ENCODE measurements at places on chromosomes 6 and 20.

DNA sequence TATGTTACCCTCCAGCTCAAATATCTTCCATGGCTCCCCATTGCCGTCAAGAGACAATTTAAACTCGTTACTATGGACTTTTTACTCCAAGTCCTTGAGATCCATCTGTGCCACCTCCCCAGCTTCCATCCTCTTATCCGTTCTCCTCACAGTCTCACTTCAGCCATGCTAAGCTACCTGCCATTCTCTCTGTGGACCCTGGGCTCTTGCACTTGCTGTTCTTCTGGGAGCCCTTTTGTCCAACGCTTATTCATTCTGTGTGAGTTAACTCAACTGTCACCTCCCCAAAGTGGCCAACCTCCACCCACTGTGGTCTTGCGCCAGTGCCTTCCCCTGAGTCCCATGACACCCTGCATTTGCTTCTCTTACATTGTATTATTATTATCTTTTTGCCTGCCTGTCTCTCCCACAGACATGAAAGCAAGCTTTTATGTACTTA is 132.4 kb downstream of the BCAS1 start:
- DNase-seq: no peak

GRCh38 chr6:44431118-44431725 is 43.7 kb downstream of the CDC5L start:
- peak; percentile 27 for DNase-seq

- DNase-seq: no peak
Measured at GRCh38 chr6:155493694-155494143, 38.1 kb upstream of the NOX3 start.

DNA sequence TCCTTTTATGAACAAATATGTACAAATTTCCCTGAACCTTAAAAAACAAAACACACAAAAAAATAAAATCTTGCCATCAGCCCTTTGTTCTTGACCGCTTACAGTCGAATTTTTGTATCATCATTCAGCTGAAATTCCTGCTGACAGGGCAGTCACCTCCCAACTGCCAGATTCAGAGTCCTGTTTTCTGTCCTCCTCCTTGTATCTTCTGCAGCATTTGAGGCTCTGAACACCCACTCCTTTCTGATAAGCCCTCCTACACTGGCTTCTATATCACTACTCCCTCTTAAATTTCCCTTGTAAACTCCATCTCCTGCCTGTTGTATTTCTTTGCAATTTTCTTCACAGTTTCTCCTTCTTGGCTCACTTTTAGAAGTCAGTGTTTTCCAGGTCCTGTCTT is 77.8 kb upstream of the CCN6 start:
- no peak for DNase-seq

DNA sequence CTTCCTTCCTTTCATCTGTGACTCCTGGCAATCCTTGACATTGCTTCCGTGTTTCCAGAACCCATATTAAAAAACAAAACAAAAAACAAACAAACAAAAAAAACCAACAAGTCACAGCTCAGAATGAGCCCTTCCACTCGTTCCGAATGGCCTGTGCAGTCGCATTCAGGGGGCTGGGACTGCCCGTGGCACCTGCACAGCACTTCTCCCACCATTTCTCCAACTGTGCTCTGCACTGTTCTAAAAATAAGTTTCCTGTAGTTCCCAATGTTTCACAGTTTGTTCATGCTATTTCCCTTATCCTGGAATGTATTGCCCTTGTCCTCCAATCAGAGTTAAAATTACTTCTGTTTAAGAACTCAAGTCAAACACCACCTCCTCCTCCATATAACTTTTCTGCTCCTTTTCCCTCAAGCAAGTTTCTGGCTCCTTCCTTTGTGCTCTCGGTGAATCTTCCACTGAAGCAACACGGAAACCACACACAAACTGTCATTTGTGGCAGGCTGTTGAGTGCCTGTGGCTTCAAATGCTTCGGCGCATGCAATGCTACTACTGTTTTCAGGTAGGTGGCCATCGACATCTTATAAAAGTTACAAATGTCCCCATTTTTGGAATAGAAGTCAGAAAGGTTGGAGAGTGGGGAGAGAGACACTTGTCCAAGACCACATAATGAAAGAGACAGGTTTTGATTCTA is 57.7 kb downstream of the PDE10A start:
- no peak for DNase-seq

- DNase-seq: no peak
Measured at GRCh38 chr6:110491644-110492317, 15.4 kb upstream of the SLC22A16 start.

GRCh38 chr20:57211406-57211805 is 55.0 kb downstream of the BMP7 start:
- no peak for DNase-seq

DNA sequence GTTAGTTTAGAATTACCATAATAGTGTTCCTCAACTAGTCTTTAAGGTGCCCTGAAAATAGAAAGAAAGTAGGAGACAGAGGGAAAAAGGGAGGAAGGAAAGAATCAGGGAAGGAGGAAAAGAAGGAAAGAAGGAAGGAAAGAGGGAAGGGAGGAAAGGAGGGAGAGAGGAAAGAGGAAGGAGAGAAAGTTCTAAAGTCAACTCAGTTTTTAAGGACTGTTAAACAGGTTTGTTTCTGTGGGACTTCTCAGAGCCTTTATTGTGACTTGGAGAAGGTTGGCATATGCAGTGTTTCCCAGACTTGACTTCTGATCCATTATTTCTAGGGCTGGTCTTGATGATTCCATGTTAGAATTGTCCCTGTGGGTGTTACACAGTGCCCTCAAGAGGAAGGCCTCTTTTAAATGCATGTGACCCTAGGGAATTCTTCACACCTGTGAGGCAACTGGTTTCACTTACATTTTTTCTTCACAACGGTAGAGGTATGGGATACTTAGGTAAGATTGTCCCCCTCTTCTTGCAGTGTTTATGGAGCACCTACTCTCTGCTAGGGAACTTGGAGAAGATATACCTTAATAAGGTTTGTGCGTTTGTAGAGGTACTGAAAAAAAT is 132.7 kb upstream of the GMDS start:
- no peak for DNase-seq

DNA sequence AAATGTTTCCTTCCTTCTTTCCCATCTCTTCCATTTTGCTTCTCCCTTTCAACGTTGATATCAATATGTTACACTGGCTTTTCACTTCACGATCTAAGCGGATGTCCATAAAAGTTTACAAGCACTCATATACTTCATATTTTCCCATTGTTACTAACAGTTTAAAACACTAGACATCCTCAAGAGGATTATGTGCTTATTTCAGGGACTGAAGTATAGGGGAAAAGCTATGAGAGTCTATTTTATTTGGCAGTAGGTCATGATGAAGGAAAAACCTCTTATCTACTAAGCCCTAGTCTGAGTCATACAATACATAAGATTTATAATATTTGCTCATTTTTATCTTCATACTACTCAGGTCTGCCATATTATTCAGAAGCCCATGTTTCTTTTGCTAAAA is 20.6 kb upstream of the EPB41L2 start:
- no peak for DNase-seq

GRCh38 chr6:7467007-7467897 is 74.2 kb upstream of the DSP start:
- DNase-seq: no peak

- DNase-seq: peak; percentile 48
Measured at GRCh38 chr6:53119772-53120409, 28.8 kb downstream of the GCM1 start.

DNA sequence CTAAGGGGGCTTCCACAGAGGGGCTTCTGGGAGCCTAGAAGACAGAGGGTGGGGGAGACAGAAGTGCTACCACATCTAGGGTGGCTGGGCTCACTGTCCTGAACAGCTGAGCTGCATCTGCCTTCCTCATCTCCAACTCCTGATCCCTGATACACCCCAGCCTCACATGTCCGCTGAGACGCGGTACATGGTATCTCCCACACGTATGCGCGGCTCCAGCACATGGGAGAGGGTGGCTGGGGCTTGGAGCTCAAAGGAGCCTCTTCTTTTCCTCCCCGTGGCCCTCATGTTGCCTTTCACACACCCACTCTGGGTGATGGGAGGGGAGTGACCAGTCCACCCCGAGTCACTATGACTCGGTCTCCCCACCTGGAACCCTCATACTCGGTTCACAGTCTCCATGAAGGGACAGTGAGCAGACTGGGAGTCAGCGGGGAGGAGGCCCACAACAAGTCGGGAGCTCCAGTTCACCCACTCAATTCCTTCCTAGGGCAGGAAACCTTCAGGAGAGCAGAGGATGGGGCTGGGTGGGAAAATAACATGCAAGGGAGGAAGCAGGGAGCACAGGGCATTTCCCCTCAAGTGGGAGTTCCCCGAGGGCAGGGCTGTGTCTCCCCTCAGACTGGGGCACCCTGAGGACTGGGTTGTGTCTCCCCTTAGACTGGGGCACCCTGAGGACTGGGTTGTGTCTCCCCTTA is 61.7 kb downstream of the MRPL14 start:
- no peak for DNase-seq

GRCh38 chr20:14700639-14700960 is 363.2 kb upstream of the FLRT3 start:
- DNase-seq: no peak

DNA sequence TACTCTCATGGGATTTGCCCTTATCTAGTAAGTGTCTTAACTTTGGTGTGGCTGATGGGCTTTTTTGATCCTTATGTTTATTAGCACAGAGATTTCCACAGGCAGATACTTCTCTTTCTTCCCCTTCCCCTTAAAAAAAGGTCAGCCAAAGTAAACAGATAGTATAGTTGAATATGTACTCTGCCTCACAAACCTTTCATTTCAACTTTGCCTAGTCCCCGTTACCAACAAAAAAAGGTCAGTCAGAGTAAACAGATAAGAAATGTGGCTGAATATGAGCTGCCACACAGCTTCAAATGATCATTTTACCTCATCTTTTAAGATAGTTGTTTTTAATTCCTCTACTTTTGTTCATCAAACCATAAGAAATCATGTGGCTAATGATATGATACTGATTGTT is 34.1 kb upstream of the SLC35D3 start:
- DNase-seq: no peak

- DNase-seq: no peak
Measured at GRCh38 chr6:117840541-117840983, 66.5 kb upstream of the SLC35F1 start.

DNA sequence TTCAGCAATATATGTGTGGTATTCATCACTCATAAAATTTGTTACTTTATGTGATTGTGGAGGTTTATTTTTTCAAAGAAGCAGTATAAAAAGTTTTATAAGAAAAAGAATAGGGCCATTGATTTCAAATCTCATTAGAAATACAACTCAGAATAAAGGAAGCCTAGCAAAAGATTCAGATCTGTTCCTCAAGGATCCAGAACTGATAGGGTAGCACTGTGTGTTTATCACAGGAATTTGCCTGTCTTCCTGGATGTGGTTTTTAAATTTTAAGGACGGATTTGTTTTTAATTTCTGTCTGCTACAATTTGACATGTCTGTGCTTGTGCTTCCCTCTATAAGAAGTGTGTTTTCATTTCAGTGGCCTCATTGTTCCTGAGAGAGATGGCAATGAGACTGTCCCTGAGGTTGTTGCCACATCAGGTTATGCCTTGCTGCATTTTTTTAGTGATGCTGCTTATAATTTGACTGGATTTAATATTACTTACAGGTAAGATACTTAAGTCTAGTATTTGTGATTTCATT is 74.6 kb downstream of the ATRN start:
- no peak for DNase-seq

GRCh38 chr6:42774201-42774600 is 7.7 kb upstream of the BICRAL start:
- no peak for DNase-seq

- no peak for DNase-seq
Measured at GRCh38 chr6:108606250-108606690, 45.6 kb downstream of the FOXO3 start.

- no peak for DNase-seq
Measured at GRCh38 chr6:131761060-131761761, 46.6 kb upstream of the ENPP1 start.

DNA sequence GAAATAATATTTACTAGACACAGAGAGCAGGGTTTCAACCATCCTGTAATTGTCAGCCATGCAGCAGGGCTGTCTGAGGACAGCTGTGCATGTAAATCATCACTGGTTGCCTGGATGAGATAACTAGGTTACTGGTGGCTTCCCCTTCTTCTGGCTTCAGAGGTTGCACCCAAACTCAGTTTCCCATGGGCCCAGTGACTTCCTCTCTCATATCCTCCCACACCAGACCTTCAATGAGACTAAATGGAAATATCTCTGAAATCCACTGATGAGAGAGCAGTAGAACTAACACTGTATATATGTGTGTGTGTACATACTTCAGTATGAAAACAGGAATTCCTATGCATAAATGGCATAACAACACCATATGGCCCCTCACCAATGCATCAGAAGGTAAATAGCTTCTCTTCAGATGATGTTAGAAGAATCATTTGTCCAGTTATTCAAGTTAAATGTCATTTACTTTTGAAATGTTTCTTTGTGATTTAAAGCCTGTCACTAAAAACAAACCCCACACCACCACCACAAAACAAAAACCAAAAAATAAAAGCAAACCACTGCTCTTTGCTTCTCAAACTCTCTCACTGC is 51.0 kb upstream of the IL20RA start:
- no peak for DNase-seq

DNA sequence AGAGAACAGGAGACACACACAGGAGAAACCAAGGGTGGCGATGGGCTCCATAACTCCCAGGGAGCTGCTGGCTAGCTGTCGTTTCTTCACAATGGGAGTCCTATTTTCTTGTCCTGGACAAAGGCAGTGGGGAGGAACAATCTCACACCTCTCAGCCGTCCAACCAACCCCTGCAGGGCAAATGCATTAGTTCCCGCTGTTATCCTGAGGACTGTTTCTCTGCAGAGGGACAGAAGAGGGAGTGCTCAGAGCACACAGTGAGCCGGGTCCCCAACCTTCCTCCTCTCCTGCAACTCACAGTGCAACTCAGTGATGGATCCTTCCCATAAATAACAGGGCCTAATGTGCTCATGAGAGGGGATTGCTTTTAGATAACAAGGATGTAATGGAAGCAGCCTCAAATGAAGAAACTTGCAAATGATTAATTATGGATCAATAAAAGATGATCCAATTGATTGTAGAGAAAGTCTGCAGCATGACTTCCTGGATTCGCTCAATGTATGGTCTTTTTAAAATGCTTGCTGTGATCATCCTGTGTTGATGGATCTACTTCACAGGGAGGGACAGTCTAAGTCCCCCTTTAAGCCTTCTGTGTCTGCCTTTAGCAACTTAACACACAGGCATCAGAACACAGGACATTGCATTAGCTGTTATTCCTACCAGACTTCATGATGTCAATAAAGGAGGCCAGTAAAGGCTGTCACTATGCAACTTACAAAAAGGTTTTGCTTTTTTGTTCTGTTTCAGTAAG is 453.4 kb upstream of the AGPAT4 start:
- peak; percentile 38 for DNase-seq

GRCh38 chr20:4726710-4727397 is 5.1 kb downstream of the PRND start:
- no peak for DNase-seq

DNA sequence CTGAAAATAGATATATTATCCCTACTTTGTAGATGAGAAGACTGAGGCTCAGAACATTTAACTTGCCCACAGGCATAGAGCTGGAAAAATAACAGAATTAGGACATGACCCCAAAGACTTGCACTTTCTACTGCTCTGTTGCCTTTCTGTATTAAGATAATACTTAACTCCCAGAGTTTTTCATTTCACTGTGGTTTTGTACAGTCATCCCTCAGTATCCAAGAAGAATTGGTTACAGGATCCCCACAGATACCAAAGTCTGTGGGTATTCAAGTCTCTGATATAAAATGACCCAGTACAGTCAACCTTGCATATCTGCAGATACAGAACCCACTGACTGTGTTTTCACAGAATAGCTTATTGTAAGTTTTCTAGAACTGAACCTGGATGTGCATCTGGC is 16.8 kb downstream of the MRS2 start:
- DNase-seq: no peak

All from WTC11 (cell line).